ENCODE measurements at places on chromosomes 1 and 21. TPM values are rescaled to one million over a fixed set of nuclear protein-coding genes. Genes with fewer than 3 reads are reported as not detected.

Gene OR2W3
- polyA plus RNA-seq, result 0.23 TPM

Gene LRRN2
- 26.3 TPM for polyA plus RNA-seq

Gene KCNE2
- 1.0 TPM for polyA plus RNA-seq

Gene GCLM
- 13.4 TPM for polyA plus RNA-seq

Gene RNU1-3
- not detected for polyA plus RNA-seq

Gene CD1B
- not detected for polyA plus RNA-seq

Gene CNIH4
- polyA plus RNA-seq, result 45.6 TPM

Gene OR10J1
- not detected for polyA plus RNA-seq

Gene TPR
- polyA plus RNA-seq, result 111 TPM

Gene S100A9
- polyA plus RNA-seq, result 18.2 TPM

Gene RNU1-4
- polyA plus RNA-seq, result not detected

Gene WNT2B
- 56.0 TPM for polyA plus RNA-seq

Gene OR2T29
- polyA plus RNA-seq, result not detected

Gene RIT1
- 43.5 TPM for polyA plus RNA-seq

Gene GALNT2
- polyA plus RNA-seq, result 48.2 TPM

Gene FAM72A
- polyA plus RNA-seq, result 6.7 TPM

All from left renal pelvis (tissue), 4 donors.